ENCODE measurements at places on chromosomes 3 and 15.

- no peak for DNase-seq
Observed at GRCh38 chr15:22902046-22902445, 63.6 kb downstream of the NIPA2 start.

DNA sequence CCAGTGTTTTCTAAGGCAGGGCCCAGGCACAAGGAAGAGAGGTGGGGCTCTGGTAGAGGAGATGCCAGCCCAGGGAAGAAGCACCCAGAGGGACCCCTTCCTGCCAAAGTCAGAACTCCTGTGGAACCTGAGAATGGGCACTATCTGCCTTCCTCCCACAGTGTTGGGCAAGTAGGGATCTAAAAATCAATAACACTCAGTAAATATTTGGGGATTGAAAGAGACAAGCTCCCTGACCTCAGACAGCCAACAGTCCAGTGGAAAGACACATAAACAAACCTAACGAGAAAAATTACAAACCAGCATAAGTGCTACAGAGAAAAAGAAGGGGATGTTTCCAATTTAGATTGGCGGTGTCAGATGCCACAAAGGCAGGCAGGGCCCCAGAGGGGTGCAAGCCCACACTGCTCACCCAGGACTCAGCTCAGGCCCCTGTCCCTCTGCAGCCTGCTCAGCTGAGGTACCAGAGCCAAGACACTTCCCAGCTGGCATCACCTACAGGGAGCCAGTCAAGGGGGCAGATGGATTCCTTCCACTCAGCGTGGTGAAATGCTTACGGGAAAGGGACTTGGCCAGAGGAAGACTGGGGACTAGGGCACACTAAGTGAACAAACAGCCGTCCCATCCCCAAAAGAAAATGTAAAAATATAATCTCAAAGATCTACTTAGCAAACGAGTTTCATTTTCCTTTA is 15.9 kb downstream of the ADCY5 start:
- DNase-seq = no peak

GRCh38 chr15:33115191-33115861 is 79.2 kb downstream of the FMN1 start:
- DNase-seq = no peak

DNA sequence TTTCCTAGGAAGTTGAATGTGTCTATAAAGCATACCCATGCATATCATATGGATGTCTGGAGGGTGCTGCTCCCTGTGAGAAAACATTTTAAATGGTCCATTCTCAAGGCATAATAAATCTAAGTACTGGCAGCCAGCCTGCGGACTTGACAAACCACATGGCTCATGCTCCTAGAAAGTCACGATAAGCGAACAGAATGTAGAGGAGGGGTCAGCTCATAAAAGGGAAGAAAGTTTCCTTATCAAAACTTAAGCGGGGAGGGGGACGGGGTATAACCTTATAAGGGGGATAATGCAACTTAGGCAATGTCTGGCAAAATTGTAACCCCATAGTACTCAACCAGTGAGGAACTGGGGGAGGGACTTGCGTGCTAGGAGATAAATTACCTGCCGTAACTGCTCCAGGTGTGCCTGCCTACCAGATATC is 159.8 kb upstream of the LMCD1 start:
- no peak for DNase-seq

DNA sequence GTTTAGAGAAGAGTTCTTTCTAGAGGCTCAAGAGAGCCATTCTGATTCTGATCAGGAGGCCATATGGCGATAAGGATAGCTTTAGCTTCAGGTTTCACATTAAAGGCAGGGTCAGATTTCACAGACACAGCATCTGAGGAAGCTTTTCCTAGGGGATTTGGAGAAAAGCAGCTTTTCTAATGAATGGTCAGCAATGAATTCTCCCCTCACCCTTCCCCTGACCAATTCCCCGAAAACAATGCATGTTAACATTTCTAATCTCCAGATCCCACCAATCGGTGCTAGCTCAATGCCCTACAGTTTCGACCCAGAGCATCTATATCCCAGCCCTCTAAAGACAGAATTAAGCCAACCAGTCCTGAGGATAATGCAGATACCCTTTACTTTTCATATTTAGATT is 9.8 kb downstream of the AGBL1 start:
- no peak for DNase-seq

DNA sequence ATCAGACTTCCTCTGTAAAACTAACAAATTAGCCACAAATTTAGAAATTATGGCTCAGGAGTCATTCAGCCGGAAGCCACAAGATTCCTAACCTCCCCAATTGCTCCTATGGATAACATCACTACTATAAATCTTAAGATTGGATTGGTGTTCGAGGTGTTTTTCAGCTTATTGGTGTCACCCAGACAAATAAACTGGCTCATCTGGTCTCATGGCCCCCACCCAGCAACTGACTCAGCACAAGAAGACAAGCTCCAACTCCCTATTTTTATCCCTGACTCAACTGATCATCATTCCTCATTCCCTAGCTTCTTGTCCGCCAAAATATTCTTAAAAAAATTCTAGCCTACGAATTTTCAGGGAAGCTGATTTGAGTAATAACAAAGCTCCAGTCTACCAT is 135.1 kb upstream of the STRIT1 start:
- DNase-seq = no peak

- no peak for DNase-seq
Observed at GRCh38 chr3:124101643-124102042, 109.7 kb upstream of the ROPN1 start.

DNA sequence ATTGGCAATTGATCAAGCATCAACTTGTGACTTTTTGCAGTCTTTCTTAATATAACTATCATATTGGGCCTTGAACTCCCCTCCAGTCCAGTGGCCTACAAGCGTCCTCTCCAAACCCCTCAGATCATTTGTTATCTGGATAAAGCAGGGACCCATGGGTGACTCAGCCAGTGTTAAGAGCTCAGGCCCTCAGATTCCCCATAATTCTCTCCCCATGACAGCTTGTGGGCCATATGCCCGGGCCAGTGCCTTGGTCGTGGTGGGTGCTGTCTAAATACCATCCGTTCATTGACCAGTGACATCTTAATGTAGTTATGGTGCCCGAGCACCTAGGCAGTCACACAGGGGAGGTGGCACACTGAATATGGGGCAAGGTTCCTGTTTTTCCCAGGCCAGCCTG is 18.1 kb downstream of the MCF2L2 start:
- DNase-seq = no peak
